Left cardiac atrium (tissue), 4 donors: ENCODE measurements at places on chromosomes 4 and X. TPM values are rescaled to one million over a fixed set of nuclear protein-coding genes. Genes with fewer than 3 reads are reported as not detected.

DNA sequence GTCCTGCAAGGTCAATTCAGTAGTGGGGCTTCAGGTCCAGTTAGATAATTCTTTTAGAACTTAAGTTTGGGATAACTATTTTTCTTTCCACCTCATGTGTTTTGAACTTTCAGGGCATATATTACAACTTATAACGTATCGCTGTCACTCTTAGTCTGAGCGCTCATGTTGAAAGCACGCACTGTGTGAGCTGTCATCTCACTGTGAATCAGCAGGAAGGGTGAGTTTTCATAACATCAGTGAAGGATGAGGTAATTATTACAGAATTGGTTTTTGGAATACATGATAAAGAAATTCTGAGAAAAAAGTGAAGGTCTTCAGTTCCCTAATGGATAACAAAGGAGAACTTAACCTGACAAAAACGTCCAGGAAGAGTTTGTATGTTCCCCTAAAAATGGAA is 45.1 kb upstream of the SLC4A4 start:
- no peak for DNase-seq

The F8A3 gene
- 5.9 TPM for total RNA-seq

DNA sequence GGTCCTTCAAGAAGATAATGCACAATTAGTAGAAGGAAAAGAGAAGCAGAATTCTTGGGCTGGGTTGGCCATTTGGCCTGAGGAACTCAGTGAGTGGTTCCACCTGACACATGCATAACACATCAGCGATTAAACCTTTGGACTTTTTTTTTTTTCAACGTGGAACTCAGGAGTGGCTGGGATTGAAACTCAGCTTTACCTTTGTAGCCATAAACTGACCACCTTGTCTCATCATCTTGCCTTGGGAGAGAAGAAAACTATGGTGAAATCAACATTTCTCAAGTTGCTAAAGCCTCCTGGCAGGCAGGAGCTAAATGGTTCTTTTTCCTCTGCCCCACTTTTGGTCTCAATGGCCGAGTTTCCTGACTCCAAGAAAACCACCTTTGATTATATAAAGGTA is 16.3 kb downstream of the PTTG2 start:
- no peak for DNase-seq

GRCh38 chrX:8049827-8050226 is 121.2 kb downstream of the VCX2 start:
- peak; percentile 37 for DNase-seq

DNA sequence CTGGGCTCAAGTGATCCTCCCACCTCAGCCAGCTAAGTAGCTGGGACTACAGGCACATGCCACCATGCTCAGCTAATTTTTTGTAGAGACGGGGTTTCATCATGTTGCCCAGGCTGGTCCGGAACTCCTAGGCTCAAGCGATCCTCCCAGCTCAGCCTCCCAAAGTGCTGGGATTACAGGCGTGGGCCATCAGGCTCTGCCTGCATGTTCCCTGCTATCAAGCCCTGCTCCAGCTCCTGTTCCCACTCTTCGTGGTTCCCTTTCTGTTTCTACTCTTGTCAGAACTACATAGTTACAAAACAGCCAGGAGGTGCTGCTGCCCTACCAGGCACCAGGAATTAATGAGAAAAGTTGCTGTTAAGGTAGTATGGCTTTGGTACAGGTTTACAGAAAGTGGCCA is 8.7 kb downstream of the TIMP1 start:
- DNase-seq, result no peak

GRCh38 chrX:68754406-68754805 is 74.4 kb upstream of the EFNB1 start:
- no peak for DNase-seq

DNA sequence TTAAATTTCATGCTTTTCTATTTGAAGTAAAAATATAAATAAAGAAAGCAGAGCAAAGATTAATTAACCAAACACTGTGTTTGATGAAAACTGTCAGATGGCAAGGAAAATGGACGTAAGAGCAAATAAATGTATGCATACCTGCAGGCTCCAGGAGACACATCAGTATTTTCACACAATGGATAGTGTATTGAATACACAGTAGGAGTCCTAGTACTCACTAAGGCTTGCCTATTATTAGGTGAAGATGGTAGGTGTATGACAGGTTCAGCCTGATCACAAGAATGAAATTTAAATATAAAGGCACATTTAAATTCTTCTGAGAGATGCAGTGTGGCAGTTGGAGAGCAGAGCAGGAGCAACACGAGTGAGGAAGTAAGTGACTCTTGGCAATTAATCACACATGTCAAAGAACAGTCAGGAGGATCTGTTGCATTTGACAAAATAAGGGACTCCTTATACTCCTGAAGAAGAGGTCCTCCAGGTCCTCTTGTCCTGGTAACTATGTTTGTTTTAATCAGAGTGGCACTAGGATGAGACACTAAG is 106.0 kb upstream of the NDST4 start:
- DNase-seq, result no peak

GRCh38 chrX:97843200-97843811 is 959.6 kb downstream of the RPA4 start:
- no peak for DNase-seq

DNA sequence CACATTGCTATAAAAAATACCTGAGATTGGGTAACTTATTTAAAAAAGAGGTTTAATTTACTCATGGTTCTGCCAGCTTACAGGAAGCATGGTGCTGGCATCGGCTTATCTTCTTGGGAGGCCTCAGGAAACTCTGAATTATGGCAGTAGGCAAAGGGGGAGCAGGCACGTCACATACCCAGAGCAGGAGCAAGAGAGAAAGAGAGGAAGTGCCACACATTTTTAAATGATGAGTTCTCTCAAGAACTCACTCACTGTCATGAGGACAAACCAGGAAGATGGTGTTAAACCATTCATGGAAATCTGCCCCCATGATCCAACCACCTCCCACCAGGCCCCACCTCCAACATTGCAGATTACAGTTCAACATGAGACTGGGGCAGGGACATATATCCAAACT is 10.0 kb upstream of the AFF1 start:
- DNase-seq, result no peak

- DNase-seq, result no peak
Observed at GRCh38 chr4:91268913-91269312, 1034.9 kb upstream of the GRID2 start.

The CC2D2A gene
- total RNA-seq, result 7.0 TPM

GRCh38 chr4:21742326-21742725 is 206.2 kb downstream of the KCNIP4 start:
- DNase-seq, result no peak

GRCh38 chr4:15563871-15564270 is 91.3 kb downstream of the FBXL5 start:
- DNase-seq, result no peak

The G3BP2 gene
- total RNA-seq, result 68.5 TPM

The CD38 gene
- total RNA-seq, result 5.7 TPM

The MAGEA8 gene
- total RNA-seq, result not detected
